ENCODE measurements at places on chromosomes 3 and 15. TPM values are rescaled to one million over a fixed set of nuclear protein-coding genes. Genes with fewer than 3 reads are reported as not detected.

GRCh38 chr3:116306720-116307119 lies 138.6 kb downstream of the LSAMP start:
- no peak for DNase-seq

DNA sequence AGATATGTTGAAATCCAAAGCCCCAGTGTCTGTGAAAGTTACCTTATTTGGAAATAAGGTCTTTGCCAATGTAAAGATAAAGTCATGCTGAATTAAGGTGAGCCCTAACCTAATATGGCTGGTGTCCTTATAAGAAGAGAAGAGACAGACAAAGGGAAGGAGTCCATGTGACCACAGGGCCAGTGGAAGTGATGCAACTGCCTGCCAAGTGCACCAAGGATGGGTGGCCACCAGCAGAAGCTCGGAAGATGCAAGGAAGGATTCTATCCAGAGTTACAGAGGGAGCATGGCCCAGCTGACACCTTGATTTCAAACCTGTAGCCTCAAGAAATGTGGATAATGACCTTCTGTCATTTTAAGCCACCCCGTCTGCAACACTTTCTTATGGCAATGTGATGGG lies 35.3 kb upstream of the PGPEP1L start:
- DNase-seq: no peak

DNA sequence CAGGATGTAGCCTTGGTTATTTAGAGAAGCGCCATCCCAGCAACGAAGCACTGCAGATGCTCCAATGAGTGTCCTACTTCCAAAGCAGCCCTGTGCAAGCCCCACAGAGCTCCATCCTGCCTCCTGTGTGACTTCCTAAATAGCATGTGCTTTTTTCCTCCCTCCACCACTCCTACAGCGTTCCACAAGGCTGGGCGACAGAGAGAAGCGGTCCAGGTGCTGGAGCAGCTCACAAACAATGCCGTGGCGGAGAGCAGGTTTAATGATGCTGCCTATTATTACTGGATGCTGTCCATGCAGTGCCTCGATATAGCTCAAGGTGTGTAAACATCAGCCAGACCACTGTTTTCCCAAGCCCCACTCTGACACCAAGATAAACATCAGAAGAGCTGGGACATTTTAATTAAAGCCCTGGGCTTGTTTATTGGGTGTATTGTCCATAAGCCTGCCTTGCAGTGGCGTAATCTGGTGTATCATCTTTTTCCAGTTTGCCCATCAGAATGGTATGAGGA lies 22.2 kb upstream of the RHO start:
- DNase-seq: no peak

DNA sequence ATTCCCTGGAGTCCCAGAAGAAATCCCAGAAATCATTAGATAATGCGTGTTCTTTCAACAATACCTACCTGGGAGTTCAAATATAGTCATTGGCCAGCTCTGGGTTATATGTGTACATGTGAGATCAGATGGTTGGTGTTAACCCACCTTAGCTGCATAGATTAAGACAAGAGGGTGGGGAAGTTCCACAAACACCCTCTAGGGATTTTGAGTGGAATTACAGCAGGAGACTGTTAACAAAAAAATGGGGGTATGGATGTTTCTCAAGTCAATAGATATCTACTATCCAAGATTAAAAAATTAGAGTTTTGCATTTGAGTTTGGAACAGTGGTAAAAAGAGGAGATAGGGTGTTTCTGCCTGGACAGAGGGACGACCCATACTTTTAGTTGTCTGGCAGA lies 282.5 kb upstream of the CNTN3 start:
- no peak for DNase-seq

DNA sequence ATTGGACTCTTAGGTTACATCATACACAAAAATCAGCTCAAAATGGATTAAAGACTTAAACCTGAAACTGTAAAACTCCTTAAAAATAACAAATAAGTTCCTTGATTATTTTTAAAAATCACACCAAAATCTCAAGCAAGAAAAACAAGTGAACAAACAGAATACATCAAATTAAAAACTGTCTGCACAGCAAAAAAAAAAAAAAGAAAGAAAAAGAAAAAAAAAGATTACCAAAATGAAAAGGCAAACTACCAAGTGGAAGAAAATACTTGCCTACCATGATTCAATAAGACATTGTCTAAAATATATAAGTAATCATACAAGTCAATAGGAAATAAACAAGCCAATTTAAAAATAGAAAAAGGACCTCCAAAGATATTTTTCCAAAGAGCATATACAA lies 17.5 kb downstream of the OR5K4 start:
- DNase-seq: no peak

DNA sequence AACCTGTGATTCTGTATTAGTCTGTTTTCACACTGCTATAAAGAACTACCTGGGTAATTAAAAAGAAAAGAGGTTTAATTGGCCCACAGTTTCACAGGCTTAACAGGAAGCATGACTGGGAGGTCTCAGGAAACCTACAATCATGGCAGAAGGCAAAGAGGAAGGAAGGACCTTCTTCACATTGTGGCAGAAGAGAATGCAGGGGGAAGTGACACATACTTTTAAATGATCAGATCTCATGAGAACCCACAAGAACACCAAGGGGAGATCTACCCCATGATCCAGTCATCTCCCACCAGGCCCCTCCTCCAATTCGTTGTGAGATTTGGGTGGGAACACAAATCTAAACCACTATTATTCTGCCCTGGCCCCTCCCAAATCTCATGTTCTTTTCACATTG lies 6.1 kb downstream of the ZKSCAN7 start:
- DNase-seq: no peak

- no peak for DNase-seq
Measured at GRCh38 chr3:189355481-189356201, 183.9 kb downstream of the TPRG1 start.

DNA sequence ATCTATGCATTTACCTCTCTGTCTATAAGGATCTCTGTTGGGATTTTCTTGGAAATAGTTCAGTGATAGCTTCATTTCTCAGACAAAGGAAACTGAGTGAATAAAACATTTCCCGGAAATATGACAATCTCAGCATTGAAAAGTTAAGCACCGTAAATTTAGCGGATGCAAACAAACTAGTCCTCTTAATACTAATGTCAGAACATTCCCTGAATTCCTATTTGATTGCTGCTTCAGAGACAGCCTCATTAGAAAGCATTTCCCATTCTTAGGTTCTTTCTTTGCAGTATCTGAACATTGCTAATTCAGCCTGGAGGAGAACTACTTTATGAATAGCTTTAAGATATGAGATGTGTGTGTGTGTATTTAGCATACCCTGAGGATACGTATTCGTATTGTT lies 101.3 kb downstream of the NR2F2 start:
- no peak for DNase-seq

DNA sequence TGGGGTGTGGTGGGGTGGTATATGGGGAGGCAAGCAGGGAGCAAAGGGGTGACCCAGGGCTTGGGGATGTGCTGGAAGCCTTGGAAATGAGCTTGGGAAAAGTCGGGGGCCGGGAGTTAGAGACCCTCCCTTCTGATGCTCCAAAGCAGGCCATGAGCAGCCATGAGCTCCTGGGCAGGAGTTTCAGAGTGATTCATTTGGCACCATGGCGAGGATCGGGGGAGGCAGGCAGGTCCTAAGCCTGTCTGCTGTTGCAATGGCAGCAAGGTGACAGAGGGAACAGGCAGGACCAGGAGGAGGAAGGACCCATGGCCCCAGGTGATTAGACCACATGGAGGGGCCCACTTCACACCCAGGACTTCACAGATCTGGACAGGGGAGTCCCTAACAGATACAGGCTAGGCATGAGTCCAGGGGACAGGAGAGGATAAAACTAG lies 21.3 kb downstream of the RGMA start:
- DNase-seq: no peak

- peak; percentile 38 for DNase-seq
Measured at GRCh38 chr3:126850370-126851085, 132.4 kb upstream of the PLXNA1 start.

DNA sequence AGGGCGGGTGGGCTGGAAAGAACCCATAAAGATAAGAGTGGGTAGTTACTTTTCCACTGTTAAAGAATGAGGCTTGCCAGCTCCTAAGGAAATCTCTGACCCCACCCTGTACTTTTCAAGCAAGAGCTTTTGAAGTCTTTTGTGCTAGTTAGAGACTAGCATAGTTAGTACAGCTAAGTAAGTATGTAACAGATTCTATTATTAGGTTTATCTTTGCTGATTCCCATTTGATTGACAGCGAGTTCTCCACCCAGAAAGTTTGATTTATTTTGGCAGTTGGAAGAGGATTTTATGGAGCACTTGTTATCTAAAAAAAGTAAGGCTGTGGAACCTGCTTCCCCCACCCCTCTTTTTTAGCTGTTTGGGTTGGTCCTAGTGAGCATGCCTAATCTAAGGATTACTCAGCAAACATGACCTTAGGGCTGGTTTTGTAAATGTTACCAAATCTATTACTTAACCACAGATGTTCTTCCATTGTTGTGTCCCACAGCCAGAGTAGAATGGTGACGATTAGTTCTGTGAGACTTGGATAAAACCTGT lies 57.6 kb downstream of the FNDC3B start:
- no peak for DNase-seq

GRCh38 chr15:97976129-97976528 lies 15.6 kb downstream of the ARRDC4 start:
- DNase-seq: no peak

- no peak for DNase-seq
Measured at GRCh38 chr15:44729408-44730127, 6.8 kb upstream of the TRIM69 start.

GRCh38 chr15:28264166-28264565 lies 57.8 kb downstream of the HERC2 start:
- no peak for DNase-seq

- DNase-seq: no peak
Measured at GRCh38 chr15:34353627-34354026, 10.5 kb downstream of the NUTM1 start.

GRCh38 chr3:14943042-14943441 lies 4.3 kb upstream of the NR2C2 start:
- DNase-seq: peak; percentile 37

DNA sequence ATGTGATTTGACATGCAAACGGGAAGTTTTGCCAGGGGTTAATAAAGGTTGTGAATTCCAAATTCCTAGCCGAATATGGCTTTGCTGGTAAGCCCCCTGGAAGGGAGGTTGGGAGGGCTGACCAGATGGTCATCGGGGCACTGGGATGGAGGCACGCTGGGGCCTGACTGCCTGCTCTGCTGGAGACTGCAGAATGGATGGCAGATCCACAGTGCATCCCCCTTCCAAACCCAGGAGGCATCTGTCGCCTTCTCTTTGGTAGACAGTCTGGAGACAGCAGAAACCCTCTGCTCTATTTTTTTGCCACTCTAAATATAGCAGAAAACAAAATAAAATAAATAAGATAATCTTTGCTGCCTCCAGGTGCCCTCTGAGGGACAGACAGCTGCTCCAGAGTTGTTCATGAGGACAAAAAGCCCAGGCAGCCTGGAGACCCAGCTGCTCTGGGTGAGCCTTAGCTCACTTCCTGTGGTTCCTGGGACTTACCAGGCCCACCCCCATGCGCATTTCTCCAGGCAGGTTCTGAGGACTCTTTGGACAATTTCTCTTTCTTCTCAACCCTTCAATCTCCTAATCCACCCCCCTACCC lies 6.1 kb upstream of the SPTBN5 start:
- DNase-seq: no peak

- no peak for DNase-seq
Measured at GRCh38 chr3:62732183-62732904, 142.9 kb downstream of the CADPS start.

DNA sequence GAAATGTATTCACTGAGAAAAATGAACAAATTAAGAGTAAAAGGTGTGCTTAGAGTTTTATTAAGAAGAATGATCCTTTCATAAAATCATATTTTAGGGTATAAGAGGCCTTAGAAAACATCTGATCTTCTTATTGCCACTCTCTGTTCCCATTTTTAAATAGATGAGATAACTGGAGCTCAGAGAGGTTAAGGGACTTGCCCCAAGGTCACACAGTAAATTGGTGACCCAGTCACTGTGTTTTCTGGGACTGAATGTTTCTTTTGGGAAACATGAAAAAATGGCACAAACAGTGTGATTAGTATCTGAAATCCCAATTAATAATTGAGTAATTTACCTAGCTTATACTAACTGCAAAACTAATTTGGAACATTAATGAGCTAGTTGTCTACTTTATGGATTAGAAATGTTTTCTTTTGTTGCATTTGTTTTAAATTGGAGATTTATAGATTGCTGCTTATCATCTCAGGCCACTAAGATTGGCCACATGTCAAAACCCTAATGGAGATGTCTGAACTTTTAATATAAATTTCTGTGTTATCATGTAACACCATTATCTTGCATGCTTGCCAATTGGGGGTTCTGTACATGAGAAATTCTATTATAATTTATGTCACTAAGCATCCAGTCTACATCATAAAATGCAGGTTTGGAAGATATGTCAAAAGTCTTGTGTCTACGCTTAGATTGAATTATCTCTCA lies 64.9 kb downstream of the CMSS1 start:
- DNase-seq: no peak

DNA sequence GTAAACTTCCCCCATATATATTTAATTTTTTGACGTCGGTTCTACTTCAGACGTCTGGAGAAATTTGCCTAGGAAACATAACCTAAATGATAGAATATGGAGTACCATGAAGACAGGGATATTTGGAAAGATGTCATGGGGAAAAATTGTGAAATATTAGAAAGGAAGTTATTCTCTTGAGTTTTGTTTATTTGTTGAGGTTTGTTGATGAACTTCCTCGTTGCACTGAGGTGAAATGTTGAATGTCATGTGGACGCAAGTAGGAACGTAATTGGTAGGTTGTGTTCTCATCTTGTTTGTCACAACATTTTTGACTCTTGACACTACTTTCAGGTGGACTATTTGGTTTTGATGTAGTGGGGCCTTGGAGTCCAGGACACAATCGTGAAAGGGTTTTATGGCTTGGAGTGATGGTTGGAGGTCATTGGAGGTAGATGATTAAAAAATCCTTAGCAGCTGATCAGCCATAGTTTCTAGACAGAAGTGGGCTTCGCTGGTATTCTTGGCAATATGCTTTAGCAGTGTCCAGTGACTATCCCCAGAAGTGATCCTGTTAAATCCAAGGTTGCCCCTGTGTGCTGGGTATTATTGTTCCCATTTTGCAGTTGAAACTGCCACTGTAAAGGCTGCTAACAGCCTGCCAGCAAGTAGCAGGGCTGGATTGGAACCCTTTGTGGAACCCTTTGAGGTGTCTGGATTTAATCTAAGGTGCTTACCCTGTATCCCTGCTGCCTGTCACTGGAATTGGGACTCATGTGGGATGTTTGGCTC lies 1.5 kb downstream of the ABHD5 start:
- DNase-seq: no peak

GRCh38 chr15:98231696-98232440 lies 271.4 kb downstream of the ARRDC4 start:
- no peak for DNase-seq

- DNase-seq: no peak
Measured at GRCh38 chr3:125401402-125401801, 26.3 kb upstream of the ZNF148 start.

GRCh38 chr3:61454006-61454585 lies 107.3 kb upstream of the PTPRG start:
- no peak for DNase-seq

GOLGA6L10 gene
- 0.95 TPM for polyA plus RNA-seq

COX5A gene
- polyA plus RNA-seq: 221 TPM

SNUPN gene
- polyA plus RNA-seq: 24.3 TPM

STRIT1 gene
- polyA plus RNA-seq: 0.81 TPM

RNF7 gene
- 106 TPM for polyA plus RNA-seq

MTHFS gene
- 41.8 TPM for polyA plus RNA-seq

LRRIQ4 gene
- polyA plus RNA-seq: 0.17 TPM
